ENCODE measurements at places on chromosomes 1 and 21.

- no peak for DNase-seq
Measured at GRCh38 chr1:13682444-13682843, 17.5 kb upstream of the PRDM2 start.

GRCh38 chr1:14737561-14738094 lies 139.1 kb downstream of the KAZN start:
- DNase-seq = no peak

DNA sequence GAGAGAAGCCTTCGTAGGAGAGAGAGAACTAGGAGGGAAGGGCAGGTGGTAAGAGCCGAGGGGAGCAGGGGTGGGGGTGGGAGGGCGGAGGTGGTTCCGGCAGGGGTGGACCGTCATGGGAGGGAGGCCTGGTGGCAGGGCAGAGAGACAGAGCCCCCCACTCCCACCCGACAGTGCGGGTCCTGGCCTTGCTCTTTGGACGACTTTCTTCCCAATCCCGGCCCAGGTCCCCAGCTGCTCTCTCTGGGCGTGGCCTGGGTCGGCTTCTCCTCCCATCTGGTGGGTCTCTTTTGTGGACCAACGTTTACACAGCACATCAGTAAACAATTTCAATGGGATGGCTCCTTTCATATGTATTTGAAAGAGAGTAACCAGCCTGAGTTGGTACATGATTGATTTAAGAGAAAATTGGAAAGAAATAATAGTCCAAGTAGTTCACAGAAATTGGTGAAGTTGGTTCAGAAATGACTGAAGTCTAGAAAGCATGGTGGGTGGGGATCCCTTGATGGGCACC lies 56.9 kb downstream of the LDLRAD2 start:
- DNase-seq = no peak

DNA sequence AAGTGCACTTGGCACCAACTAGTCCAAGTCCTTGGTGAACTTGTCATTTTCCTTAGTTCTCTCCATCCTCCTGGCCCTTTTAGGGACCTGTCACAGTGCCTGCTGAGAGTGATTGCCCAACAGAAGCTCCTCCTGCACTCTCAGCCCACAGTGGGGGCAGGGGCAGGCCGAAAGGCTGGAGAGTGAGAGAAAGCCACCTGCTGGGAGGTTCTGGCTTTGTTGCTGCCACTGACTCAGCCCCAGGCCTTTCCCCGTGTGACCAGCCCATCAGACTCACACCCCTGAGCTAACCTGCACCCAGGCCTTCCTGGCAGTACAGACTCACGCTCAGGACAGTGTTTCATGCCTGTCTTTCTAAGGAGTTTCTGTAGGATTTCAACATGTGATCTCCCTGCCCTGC lies 17.1 kb upstream of the PROK1 start:
- no peak for DNase-seq

- DNase-seq = no peak
Measured at GRCh38 chr1:241674805-241675384, 22.8 kb downstream of the WDR64 start.

DNA sequence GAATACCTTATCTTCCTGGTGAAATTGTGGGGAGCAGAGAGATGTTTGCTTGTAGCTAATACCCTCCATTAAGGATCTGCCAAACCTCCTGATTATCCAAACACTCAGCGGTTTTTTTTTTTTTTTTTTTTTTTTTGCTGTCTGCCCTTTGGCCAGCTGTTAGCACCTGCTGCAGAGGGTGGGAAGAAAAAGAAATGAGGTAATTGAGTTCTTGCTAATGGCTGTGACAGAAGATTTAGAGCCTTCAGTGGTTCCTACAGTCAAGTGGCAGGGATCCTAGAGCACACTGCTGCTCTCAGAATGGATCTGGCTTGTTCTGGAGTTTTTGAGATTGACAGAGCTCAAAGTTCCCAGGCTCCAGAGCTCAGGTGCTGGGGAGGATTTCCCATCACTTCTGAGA lies 342.5 kb downstream of the DISC1 start:
- no peak for DNase-seq

DNA sequence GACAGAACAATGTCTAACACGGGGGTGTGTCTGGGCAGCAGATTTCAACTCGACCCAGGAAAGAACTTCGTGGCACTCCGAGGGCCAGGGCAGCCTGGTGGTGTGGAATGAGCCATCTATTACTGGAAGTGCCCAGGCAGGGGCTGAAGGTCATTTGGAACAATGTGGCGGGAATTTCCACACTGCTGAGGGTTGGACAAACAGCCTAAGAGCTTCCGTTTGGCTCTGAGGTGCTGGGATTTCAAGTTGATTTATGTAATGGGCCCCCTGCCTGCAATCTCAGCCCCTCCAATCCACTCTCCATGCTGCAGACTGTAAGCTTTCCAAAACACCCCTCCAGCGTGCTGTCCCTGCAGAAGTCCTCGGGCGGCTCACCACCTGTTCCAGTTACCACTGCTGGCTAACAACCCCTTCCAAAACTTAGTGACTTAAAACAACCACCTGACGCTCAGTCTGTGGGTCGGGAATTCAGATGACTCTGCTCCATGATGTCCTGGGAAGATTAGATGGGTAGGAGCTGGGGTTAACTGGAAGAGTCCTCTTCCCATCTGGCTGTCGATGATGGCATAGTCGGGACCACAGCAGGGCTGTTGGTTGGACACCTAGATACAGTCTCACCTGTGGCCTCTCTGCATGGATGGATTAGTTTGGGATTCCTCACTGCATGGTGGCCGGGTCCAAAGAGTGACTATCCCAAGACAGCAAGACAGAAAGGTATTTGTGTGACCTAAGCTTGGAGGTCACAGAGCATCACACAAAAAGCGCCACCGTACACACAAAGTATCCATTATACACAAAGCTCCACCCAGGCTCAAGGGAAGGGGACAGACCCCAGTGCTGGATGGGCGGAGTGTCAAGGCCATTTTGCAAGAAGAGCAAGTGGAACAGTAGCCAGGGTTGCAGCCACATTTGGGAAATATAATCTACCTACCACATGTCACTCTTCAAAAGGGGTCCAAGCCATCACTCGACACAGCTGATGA lies 89.7 kb upstream of the IFFO2 start:
- no peak for DNase-seq

GRCh38 chr1:207747627-207748492 lies 4.0 kb upstream of the CD46 start:
- DNase-seq = no peak

DNA sequence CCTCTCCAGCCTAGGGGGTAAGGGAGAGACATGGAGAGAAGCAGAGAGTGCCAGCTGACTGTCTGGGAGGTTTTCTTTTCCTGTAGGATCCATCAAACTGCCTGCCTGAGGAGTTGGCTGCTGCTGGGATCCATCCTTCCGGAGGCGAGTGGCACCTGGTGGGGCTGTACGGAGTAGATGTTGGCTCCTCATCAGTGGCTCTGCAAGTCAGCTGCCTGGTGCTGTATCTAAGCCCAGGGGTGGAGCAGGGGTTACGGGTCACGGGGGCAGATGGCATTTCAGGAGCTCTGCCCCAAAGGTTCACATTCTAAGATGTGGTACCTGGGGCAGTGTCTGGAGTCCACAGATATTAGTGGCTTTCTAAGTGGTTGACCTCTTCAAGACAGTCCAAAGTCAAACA lies 128.0 kb downstream of the ACTL8 start:
- DNase-seq = no peak

GRCh38 chr1:195909061-195909460 lies 699.2 kb downstream of the KCNT2 start:
- no peak for DNase-seq

All from activated effector memory CD4-positive, alpha-beta T cell treated with Interleukin-2 at 50 U/mL for 16 hours (primary cell).